A549 treated with AZD2906 at 1 μM for 4 hours (cell line): ENCODE measurements at places on chromosomes 3 and 15. TPM values are rescaled to one million over a fixed set of nuclear protein-coding genes. Genes with fewer than 3 reads are reported as not detected.

The SOX14 gene
- total RNA-seq: not detected in 5 replicates

The GP5 gene
- total RNA-seq: 0.01 to 0.02 TPM in 2 of 5 replicates, not detected in the others

The MAGEL2 gene
- total RNA-seq: 0.02 TPM in 1 of 5 replicates, not detected in the others

The SLC6A11 gene
- 0.06 to 0.09 TPM (median 0.07 TPM) in 5 replicates for total RNA-seq

The HYAL3 gene
- total RNA-seq: 7.2 to 9.7 TPM (median 9.5 TPM) in 5 replicates
